ENCODE measurements at places on chromosomes 5 and 9.

- no peak for DNase-seq
Observed at GRCh38 chr5:174723979-174724483, 351 bp upstream of the MSX2 start.

DNA sequence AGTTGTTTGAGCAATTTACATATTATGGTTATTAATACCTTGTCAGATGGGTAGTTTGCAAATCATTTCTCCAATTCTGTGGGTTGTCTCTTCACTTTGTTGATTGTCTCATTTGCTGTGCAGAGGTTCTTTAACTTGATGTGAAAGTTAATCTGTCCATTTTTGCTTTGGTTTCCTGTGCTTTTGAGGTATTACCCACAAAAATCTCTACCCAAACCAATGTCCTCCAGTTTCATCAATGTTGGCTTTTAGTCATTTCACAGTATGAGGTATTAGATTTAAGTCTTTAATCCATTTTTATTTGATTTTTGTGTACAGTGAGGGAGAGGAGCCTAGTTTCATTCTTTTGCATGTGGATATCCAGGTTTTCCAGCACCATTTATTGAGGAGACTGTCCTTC, 82.4 kb downstream of the MRPS30 start:
- no peak for DNase-seq

DNA sequence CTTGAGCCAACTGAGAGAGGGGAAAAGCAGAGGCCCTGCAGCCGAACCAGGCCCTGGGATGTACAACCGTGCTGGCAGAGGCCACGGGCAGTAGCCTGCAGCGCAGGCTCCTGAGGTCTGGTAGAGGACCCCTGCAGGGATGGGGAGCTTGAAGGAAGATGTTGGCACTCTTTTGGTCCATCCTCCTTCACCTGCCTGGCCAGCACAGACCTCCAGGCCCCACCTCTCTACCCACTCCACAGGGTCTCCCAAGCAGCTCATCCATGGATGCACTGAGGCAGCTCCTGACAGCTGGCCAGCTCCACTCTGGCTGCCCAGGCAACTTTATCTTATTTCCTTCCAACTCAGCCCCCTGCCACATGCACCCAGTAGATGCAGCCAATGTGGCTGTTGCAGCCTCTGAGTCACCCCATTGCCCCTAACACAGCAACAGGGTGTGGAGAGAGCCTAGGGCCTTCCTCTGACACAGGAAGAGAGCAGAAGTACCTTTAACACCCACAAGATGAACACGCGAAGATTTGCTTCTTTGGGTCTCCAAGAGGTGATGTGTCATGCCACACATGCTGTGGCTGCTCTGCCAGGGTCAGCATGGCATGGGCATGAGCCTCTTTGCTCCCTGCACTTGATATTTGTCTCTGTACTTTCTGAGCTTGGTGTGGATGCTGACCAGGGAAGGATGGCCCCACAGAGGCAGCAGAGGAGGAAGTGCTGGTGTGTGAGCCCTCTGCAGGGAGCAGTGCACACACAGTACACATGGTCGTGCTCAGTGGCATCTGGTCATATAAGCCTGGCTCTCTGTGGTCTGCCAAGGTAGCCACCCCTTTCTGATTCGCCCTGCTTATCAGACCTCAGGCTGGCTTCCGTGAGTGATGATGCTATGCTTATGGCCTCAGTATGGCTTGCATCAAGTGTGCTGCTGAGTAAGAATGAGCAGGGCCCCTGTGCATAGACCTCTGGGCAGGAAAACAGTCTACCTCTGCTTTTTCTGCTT, 117.2 kb downstream of the NRG2 start:
- DNase-seq: no peak

GRCh38 chr9:133333011-133333410, 3.0 kb downstream of the SURF6 start:
- no peak for DNase-seq

DNA sequence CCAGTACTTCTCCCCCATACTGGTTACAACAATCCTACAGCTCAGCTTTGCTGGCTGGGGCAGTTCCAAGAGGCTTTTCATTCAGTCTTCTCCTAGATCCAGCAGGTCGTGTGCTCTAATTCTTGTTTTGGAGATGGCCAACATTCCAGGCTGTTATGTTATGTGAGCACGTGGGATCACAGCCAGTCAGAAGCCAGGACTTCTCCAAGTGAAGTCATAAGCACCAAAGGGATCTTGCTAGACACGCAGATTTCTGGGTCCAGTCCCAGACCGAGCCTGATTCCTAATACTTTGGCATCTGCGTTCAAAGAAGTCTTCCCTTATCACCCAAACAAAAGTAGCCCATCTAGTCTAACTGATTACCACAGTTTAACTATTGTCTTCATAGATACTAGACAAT, 1.4 kb upstream of the LARP1 start:
- DNase-seq: no peak

GRCh38 chr9:36036780-36037548, at the start of gene RECK:
RECK (plus strand) TSS chr9:36036913; CDS start chr9:36036999, 86 bp downstream.
- peak; percentile 69 for DNase-seq

GRCh38 chr5:74956278-74956677, 90.1 kb upstream of the FAM169A start:
- DNase-seq: no peak

Measured in activated CD4-positive, CD25-positive, alpha-beta regulatory T cell treated with anti-CD3 and anti-CD28 coated beads, Interleukin-2, amount 50 U/mL, for 16 hours (primary cell).